ENCODE measurements at places on chromosomes 1 and 21.

DNA sequence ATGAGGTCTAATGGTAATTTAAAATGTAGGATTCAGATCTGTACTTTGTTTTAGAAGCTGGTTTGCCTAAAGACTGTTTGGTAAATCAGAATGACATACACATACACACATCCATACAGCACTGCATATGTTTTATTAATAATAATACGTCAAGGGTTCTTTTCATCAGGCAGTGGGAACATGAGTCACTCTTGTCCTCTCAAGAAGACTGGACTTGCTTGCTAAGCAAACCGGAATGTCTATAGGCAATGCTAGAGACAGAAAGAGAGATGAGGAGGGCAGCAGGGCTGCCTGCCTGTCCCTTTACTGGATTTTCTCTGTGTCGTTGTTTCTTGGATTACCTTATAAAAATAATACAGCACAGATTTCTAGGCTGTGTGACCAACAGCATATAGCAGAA lies 119.1 kb upstream of the GALNT2 start:
- DNase-seq: no peak

DNA sequence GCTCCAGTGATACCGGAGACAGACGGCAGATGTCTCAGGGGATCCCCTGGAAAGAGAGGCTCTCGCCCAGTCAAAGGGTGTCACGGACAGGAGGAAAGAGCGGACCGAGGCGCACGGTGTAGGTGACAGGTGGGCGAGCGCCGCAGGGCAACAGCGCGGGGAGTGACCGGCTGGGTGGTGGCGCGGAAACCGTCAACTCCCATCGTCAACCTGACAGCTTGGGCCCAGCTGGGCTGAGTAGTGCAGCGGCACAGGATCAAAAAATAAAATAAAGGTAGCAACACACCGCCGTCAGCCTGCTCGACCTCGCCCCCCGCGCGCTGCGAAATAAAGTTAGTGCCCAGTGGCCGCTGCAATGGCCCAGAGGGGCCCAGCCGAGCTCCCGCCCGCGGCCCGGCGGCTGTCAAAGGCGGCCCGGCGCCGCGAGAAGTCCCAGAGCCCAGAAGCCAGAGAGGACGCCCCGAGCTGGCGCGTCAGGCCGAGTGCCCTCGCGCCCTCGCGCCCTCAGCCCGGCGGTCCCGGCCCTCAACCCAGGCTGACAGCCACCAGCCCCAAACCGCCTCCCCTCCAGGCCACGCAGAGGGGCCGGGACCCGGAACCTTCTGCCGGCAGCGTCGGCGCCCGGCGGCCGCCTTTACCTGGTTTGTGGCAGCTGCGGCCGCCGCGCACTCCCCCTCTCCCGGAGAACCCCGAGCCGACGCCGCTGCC lies at the start of gene LYST:
Gene LYST, minus strand, starts transcription at position 702 of the 708 bp plus-strand sequence. CDS start 36,489 bp downstream, outside the sequence.
- peak; percentile 47 for DNase-seq

- no peak for DNase-seq
Observed at GRCh38 chr1:119542492-119542946, 35.5 kb downstream of the HSD3B1 start.

- DNase-seq: no peak
Observed at GRCh38 chr1:247352175-247352574, 20.5 kb upstream of the ZNF496 start.

DNA sequence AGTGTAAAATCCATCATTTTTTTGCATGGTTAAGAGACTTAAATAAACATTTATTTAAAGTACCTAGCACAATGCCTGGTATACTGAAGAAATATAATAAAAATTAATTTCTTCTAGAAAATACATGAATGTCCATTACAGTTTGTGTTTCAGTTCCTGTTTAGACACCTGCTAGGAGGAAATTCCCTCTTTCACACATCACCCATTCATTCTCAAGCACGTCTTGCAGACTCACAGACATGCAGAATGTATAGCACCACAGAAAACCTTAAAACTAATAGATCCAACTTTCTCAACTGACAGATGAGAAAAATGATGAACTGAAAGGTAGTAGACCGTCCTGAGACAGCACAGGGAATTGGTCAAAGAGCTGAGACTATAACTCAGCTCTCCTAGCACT lies 172.2 kb upstream of the C8B start:
- no peak for DNase-seq

GRCh38 chr1:184389446-184389845 lies 2.6 kb downstream of the C1orf21 start:
- DNase-seq: no peak
